ENCODE measurements at places on chromosomes 12 and 14. TPM values are rescaled to one million over a fixed set of nuclear protein-coding genes. Genes with fewer than 3 reads are reported as not detected.

GRCh38 chr12:33245434-33245833, 194.2 kb downstream of the SYT10 start:
- no peak for DNase-seq

- no peak for DNase-seq
Measured at GRCh38 chr12:100403446-100403845, 46.6 kb downstream of the SLC17A8 start.

Gene IL22
- total RNA-seq = not detected

DNA sequence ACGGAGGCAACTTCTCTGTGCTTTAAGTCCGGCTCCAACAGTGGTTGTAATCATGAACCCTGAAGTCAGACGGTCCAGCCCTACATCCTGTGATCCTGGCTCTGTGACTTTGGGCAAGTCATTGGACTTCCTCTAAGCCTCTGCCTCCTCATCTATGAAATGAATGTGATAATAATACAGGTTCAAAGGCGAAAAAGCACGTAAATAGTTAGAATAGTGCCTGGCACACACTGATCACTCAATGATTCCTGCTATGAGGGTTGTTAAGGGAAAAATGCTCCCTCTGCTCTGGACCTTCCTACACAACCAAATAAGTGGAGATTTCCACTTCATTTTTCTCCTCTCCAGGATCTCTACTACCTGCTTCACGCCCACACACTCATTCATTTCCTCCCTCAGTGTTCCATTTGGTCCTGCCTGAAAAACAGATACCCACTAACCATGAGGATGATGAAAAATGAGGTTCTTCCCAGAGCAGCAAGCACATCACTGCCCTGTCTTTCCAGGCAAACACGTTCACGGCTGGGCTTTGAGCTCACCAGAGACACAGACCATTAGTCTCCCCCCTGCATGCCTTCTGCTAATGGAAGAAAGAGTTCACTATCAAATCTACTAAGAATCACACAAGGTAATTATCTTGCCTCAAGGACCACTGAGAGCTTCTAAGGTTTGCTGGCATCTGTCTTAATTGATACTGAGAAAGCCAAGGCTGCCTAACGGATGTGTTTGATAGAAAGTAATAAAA, 13.2 kb downstream of the NUAK1 start:
- no peak for DNase-seq

DNA sequence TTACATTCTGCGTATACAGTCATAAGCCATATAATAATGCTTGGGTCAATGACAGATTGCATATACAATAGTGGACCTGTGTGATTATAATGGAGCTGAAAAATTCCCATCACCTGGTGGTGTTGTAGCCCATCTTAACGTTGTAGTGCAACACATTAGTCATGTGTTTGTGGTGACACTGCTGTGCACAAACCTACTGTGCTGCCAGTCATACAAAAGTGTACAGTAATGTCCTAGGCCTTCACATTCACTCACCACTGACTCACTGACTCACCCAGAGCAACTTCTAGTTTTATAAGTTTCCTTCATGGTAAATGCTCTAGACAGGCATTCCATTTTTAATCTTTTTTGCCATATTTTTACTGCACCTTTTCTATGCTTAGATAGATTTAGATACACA, 194.8 kb upstream of the SEL1L start:
- DNase-seq = no peak

DNA sequence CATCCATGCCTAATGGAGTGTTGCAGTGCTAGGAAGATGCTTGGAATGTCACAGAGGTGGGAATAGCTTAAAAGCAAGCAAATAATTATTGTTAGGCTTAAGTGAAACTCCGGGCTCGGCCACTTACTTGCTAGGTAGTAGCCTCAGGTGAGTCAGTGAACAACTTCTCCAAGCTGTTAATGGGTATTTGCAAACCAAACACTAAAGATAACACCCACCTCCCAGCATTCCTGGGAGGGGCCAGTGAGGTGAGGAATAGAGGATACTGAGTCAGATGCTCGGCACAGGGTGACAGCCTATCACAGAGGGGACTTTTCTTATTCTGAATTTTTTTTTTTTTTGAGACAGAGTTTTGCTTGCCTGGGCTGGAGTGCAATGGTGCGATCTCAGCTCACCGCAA, 151.2 kb upstream of the RFLNA start:
- DNase-seq = no peak

GRCh38 chr14:67555518-67556090, 22.5 kb downstream of the PLEKHH1 start:
- DNase-seq = no peak

DNA sequence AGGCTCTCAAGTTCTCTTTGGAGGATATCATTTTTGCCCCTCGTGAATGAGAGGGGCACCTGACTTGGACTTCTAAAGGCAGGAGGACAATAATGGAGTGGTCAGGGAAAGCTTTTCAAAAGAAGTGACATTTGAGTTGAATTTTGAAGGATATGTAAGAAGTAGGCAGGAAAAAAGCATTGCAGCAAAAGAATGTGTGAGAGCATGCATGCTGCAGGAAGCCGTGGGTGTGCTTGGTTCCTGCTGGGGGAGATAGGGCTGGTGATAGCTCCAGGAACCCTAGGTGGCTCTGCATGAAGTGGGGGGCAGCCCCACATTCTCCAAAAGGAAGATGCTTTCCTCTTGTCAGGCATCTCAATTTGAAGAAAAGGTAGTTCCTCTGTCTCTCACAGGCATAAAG, 23.1 kb downstream of the ACVR1B start:
- DNase-seq = no peak

Gene RNASE7
- total RNA-seq = not detected

DNA sequence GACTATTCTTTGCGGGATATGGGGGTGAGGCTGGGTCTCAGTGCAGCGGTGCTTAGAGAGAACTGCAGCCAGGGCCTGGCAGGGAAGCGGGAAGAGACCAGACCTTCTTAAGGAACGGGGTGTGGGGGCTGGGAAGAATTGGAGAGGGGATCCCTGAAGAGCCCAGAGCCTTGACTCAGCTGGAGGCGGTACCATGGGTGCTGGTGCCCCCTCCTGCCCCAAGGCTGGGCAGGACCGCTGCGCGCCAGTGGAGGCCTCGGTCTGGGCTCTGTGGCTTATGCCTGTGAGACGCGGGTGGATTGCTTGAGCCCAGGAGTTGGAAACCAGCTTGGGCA, 1.3 kb upstream of the RNU7-1 start:
- no peak for DNase-seq

Gene SYT10
- 0.10 TPM for total RNA-seq

DNA sequence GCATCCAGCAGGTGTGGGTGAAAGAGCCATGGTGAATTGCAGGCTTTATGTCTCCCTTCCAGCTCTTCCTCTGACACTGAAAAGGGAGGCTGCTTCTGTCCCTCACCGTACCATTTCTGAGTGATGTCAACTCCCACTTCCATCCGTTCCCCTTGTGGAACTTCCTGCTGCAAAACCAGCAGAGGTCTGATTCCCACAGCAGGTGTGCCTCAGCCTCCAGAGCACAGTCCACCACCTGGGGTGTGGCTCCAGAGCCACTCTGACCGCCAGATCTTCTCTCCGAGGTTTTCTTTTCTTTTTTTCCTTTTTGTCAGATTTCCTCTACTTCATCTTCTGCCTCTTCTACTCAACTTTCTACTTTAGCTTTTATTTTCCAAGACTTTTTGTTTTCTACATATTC, 62.7 kb downstream of the CDC42BPB start:
- no peak for DNase-seq

DNA sequence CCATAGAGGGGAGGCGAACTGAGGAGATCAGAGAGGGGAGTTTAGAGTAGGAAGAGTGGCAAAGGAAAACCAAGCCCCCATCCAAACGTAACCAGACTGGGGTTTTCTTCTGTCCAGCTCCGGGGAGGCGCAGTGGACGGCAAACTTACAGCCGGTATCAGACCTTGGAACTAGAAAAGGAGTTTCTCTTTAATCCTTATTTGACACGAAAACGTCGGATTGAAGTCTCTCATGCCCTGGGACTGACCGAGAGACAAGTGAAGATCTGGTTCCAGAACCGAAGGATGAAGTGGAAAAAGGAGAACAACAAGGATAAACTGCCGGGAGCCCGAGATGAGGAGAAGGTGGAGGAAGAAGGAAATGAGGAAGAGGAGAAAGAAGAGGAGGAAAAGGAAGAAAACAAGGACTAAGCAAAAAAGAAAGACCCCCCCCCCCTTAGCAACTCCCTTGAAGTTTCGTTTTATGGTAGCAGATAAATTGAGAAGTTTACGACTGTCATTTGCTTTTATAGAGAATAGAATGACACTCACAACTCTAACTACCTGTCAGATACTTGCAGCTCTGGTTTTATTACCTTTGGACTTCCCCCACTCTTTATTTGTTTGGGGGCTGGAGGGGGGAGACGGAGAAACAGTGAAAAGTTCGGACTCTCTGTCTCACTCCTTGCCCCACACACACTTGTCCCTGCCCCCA, 2.3 kb downstream of the HOXC8 start:
- DNase-seq = no peak

GRCh38 chr14:90616313-90616712, 199.9 kb downstream of the TTC7B start:
- DNase-seq = no peak

- DNase-seq = peak; percentile 12
Measured at GRCh38 chr12:45234139-45234865, 18.4 kb downstream of the ANO6 start.

GRCh38 chr14:84483072-84483420, 1046.9 kb upstream of the FLRT2 start:
- DNase-seq = no peak

DNA sequence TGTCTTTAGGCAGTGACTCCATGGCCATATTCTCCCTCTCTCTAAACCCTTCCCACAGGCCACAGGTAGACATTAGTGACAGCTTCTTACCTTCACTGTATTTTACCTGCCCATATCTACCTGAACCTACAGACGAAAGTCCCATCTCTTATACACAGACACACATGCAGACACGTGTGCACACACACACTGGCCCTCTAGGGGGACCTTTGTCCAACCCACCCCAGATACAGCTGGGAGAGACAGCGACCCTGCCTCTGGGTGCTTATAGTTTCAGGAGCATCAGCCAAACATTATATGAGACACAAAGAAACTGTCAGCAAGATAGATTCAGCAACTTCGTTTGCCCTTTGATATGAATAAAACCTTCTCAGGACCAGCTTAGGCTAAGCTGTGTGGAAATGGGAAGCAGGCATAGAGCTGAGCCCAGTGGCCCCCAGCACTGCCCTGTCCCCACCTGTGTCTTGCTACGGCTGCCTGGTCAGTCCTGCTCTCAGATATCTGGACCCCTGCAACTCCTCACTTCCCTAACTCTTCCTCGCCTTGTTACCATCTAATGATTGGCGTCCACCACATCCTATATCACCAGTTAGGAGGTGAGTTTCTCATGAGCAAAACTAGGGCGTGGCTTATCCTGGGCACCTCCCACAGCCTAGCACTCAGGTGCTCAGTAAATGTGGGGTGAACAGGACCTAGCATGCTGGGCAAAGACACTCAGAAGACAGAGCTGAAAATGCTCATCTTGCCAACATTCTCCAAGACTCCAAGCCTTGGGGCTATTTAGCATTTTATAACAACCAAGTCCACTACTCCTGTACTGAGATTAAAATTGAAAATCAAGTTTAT, 12.0 kb upstream of the CD9 start:
- no peak for DNase-seq

Gene AKAP3
- total RNA-seq = 1.8 TPM

GRCh38 chr12:16359512-16360491, 12.4 kb downstream of the MGST1 start:
- DNase-seq = peak; percentile 81

DNA sequence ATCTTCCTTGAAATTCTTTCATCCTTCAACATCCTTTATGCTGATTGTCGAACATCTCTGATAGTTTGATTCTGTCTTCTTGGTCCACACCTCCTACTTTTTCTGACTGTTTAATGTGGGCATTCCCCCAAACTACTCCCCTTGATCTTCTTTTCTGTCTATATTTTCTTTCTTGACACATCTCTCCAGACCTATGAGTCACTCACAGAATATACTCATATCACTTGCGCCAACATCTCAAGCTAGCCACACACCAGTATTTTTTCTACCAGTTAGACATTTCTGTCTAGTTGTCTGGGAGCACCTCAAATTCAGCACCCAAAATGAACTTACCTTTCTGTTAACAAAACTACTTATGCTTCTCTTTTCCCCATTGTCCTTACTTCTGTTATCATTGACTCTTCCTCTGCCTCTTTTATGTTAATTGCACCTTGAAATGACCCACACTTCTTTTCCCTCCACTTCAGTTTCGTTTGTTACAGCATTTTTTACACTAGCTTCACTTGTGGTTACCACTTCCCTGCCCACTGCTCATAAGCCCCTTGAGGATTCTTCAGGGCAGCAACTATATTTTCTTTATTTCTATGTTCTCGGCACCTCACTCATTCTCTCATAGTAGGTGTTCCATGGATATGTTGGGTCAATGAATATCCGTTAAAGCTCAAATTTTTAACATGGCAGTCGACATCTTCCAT, 33.5 kb downstream of the TSHR start:
- DNase-seq = no peak

GRCh38 chr12:58502226-58502625, 418.1 kb downstream of the LRIG3 start:
- no peak for DNase-seq

DNA sequence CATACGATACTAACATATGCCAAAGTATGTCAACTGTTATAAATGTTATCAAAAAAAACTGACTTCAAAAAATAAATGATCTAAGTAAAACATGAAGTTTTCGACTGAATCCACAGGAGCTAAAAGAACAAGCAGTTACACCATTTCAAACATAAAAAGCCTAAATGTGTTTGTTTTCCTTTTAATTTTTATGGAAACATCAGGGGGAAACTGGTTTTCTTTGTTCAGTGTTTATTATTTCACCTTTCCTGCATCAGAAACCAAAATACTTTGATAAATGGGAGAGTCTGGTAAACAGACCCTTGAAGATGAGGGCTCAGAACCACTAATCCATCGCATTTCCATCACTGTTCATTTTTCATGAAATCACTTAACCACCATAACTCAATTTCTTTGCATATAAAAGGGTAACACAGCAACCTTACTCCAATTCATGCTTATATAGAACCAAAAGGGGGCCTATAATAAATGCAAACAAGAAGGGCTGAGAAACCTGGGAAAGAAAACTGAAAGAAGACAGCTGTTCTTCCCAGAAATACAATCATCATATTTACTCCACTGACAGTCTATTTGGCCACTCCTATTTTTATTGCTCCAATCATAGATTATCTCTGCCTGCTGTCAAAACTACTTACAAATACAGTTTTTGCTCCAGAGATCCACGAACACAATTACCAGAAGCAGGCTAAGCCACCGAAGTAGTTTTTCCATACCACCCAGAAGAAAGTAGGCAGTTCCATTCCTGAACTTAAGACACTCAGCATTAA, 17.0 kb downstream of the FGD6 start:
- DNase-seq = no peak

All from endothelial cell (in vitro differentiated cells).